CD4-positive, alpha-beta T cell treated with Interleukin-4 for 1 hour (primary cell): ENCODE measurements at places on chromosomes 5 and 9.

DNA sequence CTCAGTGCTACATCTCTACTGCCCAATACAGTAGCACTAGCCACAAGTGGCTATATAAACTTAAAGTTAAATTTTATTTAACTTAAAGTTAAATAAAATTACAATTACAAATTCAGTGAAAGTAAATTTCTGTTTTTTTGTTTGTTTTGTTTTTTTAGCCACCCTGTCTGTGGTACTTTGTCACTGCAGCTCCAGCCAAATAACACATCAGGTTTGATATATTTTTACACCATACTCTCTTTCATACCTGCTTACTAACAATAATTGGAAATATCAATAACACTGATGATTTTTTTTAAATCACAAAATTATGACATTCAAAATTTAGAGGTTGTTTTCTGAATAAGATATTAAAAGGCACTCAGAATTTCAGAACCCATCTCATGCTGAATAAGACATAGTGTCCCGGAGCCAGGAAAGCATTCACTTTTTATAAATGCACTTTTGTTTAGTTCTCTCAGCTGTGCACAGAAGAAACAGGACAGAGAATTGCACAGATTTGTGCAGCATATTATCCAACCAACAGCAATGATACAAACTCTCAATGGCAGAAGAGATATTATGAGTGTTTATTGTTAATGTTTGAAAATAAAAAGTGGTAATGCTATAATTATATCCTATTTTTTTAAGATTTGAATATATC, 92.6 kb downstream of the EDIL3 start:
- DNase-seq = no peak

- DNase-seq = no peak
Measured at GRCh38 chr9:92486371-92486770, 4.1 kb upstream of the ASPN start.

DNA sequence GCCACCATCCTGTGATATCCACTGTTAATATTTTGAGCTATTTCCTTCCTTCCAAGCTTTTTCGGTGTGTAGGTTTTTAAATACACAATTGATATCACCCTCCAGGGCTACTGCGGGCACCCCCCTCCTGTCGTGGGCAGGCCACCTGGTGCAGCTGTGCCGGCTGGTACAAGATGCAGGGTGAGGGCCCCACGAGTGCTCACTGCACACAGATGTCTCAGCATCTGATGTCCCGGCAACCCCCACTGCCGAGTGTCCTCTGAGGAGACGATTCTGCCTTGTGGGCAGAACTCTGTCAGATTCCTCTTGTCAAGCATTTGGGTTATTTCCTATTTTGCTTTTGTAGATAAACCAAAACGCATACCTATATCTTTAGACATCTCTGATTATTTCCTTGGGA, 25.1 kb downstream of the CACNA1B start:
- DNase-seq = no peak

- no peak for DNase-seq
Measured at GRCh38 chr9:125529589-125530515, 177.2 kb downstream of the MAPKAP1 start.
